ENCODE measurements at places on chromosomes 7 and 10. TPM values are rescaled to one million over a fixed set of nuclear protein-coding genes. Genes with fewer than 3 reads are reported as not detected.

GRCh38 chr10:50607356-50607925 is 16.3 kb downstream of the SGMS1 start:
- DNase-seq, result no peak
- no peak overlapping the region for H3K4me3 ChIP-seq
- peaks cover 9% of the 10 kb centered on the region for H3K4me1 ChIP-seq
- H3K27me3 ChIP-seq, result no peaks in the 10 kb centered on the region

- no peaks in the 10 kb centered on the region for H3K27me3 ChIP-seq
- no peak overlapping the region for H3K4me3 ChIP-seq
- no peak for DNase-seq
Measured at GRCh38 chr10:132915411-132915810, 27.0 kb downstream of the CFAP46 start.

- no peak overlapping the region for H3K27ac ChIP-seq
- H3K4me1 ChIP-seq, result no peaks in the 10 kb centered on the region
- no peak for DNase-seq
- H3K4me3 ChIP-seq, result no peak overlapping the region
- no peaks in the 10 kb centered on the region for H3K27me3 ChIP-seq
Measured at GRCh38 chr7:26275213-26275612, 16.4 kb upstream of the SNX10 start.

GRCh38 chr7:158494162-158494586 is 93.4 kb downstream of the PTPRN2 start:
- no peaks in the 10 kb centered on the region for H3K27me3 ChIP-seq
- no peaks in the 10 kb centered on the region for H3K4me1 ChIP-seq
- no peak for DNase-seq
- no peaks in the 10 kb centered on the region for H3K36me3 ChIP-seq
- H3K27ac ChIP-seq, result no peak overlapping the region

GRCh38 chr7:140902303-140902953 is 22.3 kb downstream of the BRAF start:
- no peak overlapping the region for H3K4me3 ChIP-seq
- H3K27me3 ChIP-seq, result no peaks in the 10 kb centered on the region
- H3K27ac ChIP-seq, result no peak overlapping the region
- H3K4me1 ChIP-seq, result peaks cover 2% of the 10 kb centered on the region
- H3K36me3 ChIP-seq, result no peaks in the 10 kb centered on the region

- H3K4me3 ChIP-seq, result no peak overlapping the region
- peaks cover 3% of the 10 kb centered on the region for H3K4me1 ChIP-seq
- no peak for DNase-seq
- H3K27ac ChIP-seq, result no peak overlapping the region
Measured at GRCh38 chr10:93874309-93875031, 19.3 kb upstream of the SLC35G1 start.

GRCh38 chr7:129308047-129308446 is 83.2 kb downstream of the AHCYL2 start:
- no peak overlapping the region for H3K4me3 ChIP-seq
- no peak overlapping the region for H3K27ac ChIP-seq
- peak; percentile 64 for DNase-seq
- H3K36me3 ChIP-seq, result no peaks in the 10 kb centered on the region
- H3K27me3 ChIP-seq, result no peaks in the 10 kb centered on the region
- peaks cover 5% of the 10 kb centered on the region for H3K4me1 ChIP-seq

- peaks cover 78% of the 10 kb centered on the region for H3K27me3 ChIP-seq
- no peak overlapping the region for H3K27ac ChIP-seq
- no peaks in the 10 kb centered on the region for H3K36me3 ChIP-seq
- no peak for DNase-seq
- H3K4me1 ChIP-seq, result peaks cover 2% of the 10 kb centered on the region
Measured at GRCh38 chr7:128916643-128916915, 6.1 kb upstream of the KCP start.

GRCh38 chr10:115092258-115092554 is 959 bp upstream of the ATRNL1 start:
- no peak overlapping the region for H3K27ac ChIP-seq
- H3K4me1 ChIP-seq, result no peaks in the 10 kb centered on the region
- H3K36me3 ChIP-seq, result no peaks in the 10 kb centered on the region
- peaks cover 39% of the 10 kb centered on the region for H3K27me3 ChIP-seq

GRCh38 chr10:23258516-23258915 is 66.4 kb downstream of the PTF1A start:
- H3K27me3 ChIP-seq, result no peaks in the 10 kb centered on the region
- no peak overlapping the region for H3K4me3 ChIP-seq
- no peaks in the 10 kb centered on the region for H3K36me3 ChIP-seq
- no peaks in the 10 kb centered on the region for H3K4me1 ChIP-seq
- no peak overlapping the region for H3K27ac ChIP-seq

- no peak overlapping the region for H3K4me3 ChIP-seq
- H3K4me1 ChIP-seq, result peaks cover 2% of the 10 kb centered on the region
- no peaks in the 10 kb centered on the region for H3K27me3 ChIP-seq
- H3K27ac ChIP-seq, result no peak overlapping the region
Measured at GRCh38 chr7:7100432-7100849, 81.9 kb upstream of the C1GALT1 start.

- H3K27me3 ChIP-seq, result no peaks in the 10 kb centered on the region
- H3K27ac ChIP-seq, result no peak overlapping the region
- H3K4me1 ChIP-seq, result no peaks in the 10 kb centered on the region
- H3K4me3 ChIP-seq, result no peak overlapping the region
- no peak for DNase-seq
- H3K36me3 ChIP-seq, result no peaks in the 10 kb centered on the region
Measured at GRCh38 chr7:28581351-28581750, 169.0 kb downstream of the CREB5 start.

DNA sequence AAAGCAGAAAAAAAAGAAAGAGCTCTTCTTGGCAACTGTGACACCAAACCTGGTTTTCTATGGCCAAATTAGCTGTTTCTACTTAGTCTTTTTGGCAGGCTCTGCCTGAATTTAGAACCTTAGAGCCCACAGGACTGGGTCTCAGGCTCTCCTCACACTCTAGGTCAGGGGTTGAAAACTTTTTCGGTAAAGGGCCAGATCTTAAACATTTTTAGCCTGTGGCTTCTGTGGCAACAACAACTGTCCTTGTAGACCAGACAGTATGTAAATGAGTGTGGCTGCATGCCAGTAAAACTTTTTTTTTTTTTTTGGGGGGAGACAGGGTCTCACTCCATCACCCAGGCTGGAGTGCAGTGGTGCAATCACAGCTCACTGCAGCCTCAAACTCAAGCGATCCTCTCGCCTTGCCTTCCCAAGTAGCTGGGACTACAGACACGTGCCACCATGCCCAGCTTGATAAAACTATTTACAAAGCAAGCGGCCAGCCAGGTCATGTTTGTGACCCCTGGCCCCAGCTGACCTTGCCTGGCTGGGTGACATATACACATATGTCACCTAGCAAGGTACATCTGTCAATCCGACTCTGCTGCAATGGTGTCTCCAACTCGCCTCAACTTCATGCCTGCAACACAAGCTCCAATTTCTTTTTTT is 17.4 kb downstream of the KPNA7 start:
- no peak overlapping the region for H3K27ac ChIP-seq
- H3K36me3 ChIP-seq, result no peaks in the 10 kb centered on the region
- no peak overlapping the region for H3K4me3 ChIP-seq
- DNase-seq, result no peak
- no peaks in the 10 kb centered on the region for H3K4me1 ChIP-seq

DNA sequence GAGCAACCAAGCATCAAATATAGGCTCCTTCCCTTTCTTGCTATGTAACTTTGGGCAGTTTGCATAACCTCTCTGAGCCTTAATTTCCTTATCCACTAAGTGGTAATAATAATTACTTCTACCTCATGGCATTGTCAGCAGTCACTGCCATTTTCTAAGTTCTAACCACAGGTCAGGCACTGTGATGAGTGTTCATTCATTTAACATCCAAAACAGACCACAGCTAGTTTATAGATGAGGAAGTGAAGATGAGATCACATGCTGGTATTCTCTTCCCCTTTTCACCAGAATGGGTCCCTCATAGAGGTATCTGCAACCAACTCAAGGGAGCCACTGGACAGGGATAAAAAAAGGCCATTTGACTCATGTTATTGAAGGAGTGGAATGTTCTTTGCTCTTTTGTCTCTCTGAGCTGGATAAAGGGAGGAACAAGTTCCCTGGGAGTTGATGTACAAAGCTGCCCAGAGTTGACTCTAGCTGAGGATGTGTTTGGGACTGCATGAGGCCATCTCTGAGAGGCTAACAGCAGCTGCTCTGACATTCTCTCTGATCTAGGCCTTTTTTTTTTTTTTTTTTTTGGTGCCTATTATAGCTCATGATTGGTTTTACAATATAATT is 65.0 kb downstream of the DNAJC12 start:
- no peak overlapping the region for H3K4me3 ChIP-seq
- H3K27ac ChIP-seq, result no peak overlapping the region
- 0 out of 2 replicates have a peak, but pooled peaks cover 2% of the 10 kb centered on the region for H3K4me1 ChIP-seq
- DNase-seq, result peak; percentile 55

DNA sequence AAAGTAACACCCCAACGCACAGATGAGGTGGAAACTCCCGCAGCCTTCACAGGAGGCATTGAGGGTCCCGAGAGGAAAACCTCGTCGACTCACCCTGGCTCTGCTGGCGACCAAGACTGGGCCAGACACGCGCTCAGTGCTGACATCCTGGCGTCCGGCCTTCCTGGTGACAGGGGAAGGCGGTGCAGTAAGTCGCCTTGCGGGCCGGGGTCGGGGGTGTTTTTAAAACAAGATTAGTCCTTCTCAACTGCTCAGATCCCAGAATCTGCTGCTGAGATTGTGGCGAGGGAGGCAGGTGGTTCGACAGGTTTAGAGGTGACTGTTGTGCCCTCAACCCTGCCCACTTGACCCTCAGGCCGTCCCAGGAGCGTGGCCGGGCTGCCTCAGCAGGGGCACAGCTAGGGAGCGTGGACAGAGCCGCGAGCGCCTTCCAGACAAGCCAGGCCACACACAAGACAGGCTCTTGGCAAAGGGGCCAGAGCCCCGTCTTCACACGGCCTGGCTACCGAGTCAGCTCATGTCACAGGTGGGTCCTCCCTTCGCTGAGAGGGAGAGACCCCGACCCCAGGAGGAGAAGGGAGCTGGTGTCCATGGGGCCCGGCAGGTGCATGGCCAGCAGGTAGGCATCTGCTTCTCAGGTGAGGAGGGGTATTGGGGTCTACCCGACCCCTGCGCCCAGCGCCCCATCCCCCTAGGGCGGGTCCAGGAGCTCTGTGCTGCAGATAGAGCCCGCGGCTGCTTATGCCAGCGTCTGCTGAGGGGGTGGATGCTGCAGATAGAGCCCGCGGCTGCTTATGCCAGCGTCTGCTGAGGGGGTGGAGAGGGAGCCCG is 81.6 kb downstream of the DNAJB6 start:
- peaks cover 31% of the 10 kb centered on the region for H3K36me3 ChIP-seq
- DNase-seq, result no peak
- H3K27ac ChIP-seq, result no peak overlapping the region
- no peaks in the 10 kb centered on the region for H3K27me3 ChIP-seq
- H3K4me3 ChIP-seq, result no peak overlapping the region

- H3K27ac ChIP-seq, result no peak overlapping the region
- H3K27me3 ChIP-seq, result no peaks in the 10 kb centered on the region
- peaks cover 3% of the 10 kb centered on the region for H3K36me3 ChIP-seq
- H3K4me1 ChIP-seq, result peaks cover 14% of the 10 kb centered on the region
Measured at GRCh38 chr7:6202117-6202516, 70.3 kb downstream of the CYTH3 start.

GRCh38 chr10:100912013-100912604 is 654 bp upstream of the SLF2 start:
- H3K4me3 ChIP-seq, result peak overlapping the region; percentile 51
- peak; percentile 49 for DNase-seq
- peaks cover 3% of the 10 kb centered on the region for H3K36me3 ChIP-seq
- peaks cover 7% of the 10 kb centered on the region for H3K4me1 ChIP-seq
- H3K27ac ChIP-seq, result peak overlapping the region; percentile 99

DNA sequence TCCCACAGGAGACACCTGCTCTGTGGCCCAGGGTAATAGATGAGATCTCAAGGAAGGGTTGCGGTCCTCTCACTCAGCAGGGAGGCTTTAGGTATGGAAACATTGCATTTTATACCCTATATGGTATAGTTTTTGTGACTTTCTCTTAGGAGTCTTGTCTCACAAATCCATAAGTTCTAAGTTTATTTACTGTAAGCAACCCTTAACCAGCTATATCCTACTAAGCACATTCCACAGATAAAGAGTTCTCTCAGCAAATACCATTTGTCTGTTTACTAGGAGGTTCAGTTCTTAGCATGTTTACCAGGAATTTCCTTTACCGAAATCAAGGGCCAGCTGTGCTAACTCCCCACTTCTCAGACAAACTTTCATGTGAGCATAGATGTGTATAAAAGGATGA is 66.9 kb downstream of the ANLN start:
- peaks cover 3% of the 10 kb centered on the region for H3K36me3 ChIP-seq
- no peak overlapping the region for H3K27ac ChIP-seq
- no peak for DNase-seq
- no peak overlapping the region for H3K4me3 ChIP-seq

GRCh38 chr10:44906486-44906885 is 4.7 kb upstream of the TMEM72 start:
- H3K36me3 ChIP-seq, result no peaks in the 10 kb centered on the region
- peaks cover 58% of the 10 kb centered on the region for H3K27me3 ChIP-seq
- H3K27ac ChIP-seq, result no peak overlapping the region

DNA sequence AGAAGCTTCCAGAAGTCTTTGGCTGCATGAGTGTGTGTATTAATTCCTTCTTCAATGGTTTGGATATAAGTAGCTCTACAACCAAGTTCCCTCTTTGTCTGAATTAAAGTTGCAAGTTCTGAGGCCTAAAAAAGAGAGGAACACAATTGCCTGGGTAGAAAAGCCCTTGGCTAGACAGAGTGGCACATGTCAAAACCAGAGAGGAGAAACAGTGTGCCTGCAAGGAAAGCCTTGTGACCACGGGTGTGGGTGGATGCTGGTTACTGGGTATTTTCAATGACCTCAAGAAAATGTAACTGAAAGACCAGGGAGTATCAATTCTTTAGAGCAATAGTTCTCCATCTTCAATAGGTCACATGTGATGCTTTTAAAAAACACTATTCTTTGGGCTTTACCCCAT is 148.3 kb downstream of the SVIL start:
- peaks cover 29% of the 10 kb centered on the region for H3K36me3 ChIP-seq
- no peak overlapping the region for H3K4me3 ChIP-seq
- peaks cover 7% of the 10 kb centered on the region for H3K4me1 ChIP-seq
- H3K27ac ChIP-seq, result no peak overlapping the region

GRCh38 chr10:131833013-131833412 is 67.8 kb upstream of the PPP2R2D start:
- H3K27me3 ChIP-seq, result no peaks in the 10 kb centered on the region
- H3K27ac ChIP-seq, result no peak overlapping the region
- no peak for DNase-seq

- no peaks in the 10 kb centered on the region for H3K36me3 ChIP-seq
- no peaks in the 10 kb centered on the region for H3K4me1 ChIP-seq
- DNase-seq, result no peak
- H3K4me3 ChIP-seq, result no peak overlapping the region
- H3K27me3 ChIP-seq, result no peaks in the 10 kb centered on the region
Measured at GRCh38 chr10:82402906-82403401, 528.0 kb downstream of the NRG3 start.

The SP8 gene
- not detected for total RNA-seq

The LZTS2 gene
- 17.8 TPM for total RNA-seq

The C10orf105 gene
- under 0.01 TPM for total RNA-seq

The SUN3 gene
- total RNA-seq, result not detected

The IFIT1B gene
- total RNA-seq, result not detected

The POLR2J2 gene
- total RNA-seq, result 1.3 TPM

The ESYT2 gene
- 64.4 TPM for total RNA-seq

The OR13A1 gene
- not detected for total RNA-seq

The GPR158 gene
- total RNA-seq, result not detected

The EBF3 gene
- total RNA-seq, result 0.36 TPM
